ENCODE measurements at places on chromosomes 2 and 18. TPM values are rescaled to one million over a fixed set of nuclear protein-coding genes. Genes with fewer than 3 reads are reported as not detected.

ACMSD gene
- 0.46 TPM for polyA plus RNA-seq

ASPRV1 gene
- polyA plus RNA-seq: 1.6 TPM

PDE11A gene
- 1.7 TPM for polyA plus RNA-seq

GPR35 gene
- 1.9 TPM for polyA plus RNA-seq

RNF144A gene
- polyA plus RNA-seq: 6.3 TPM

SERPINB3 gene
- not detected for polyA plus RNA-seq

EIF5B gene
- 23.0 TPM for polyA plus RNA-seq

HES6 gene
- polyA plus RNA-seq: 11.2 TPM

DNA sequence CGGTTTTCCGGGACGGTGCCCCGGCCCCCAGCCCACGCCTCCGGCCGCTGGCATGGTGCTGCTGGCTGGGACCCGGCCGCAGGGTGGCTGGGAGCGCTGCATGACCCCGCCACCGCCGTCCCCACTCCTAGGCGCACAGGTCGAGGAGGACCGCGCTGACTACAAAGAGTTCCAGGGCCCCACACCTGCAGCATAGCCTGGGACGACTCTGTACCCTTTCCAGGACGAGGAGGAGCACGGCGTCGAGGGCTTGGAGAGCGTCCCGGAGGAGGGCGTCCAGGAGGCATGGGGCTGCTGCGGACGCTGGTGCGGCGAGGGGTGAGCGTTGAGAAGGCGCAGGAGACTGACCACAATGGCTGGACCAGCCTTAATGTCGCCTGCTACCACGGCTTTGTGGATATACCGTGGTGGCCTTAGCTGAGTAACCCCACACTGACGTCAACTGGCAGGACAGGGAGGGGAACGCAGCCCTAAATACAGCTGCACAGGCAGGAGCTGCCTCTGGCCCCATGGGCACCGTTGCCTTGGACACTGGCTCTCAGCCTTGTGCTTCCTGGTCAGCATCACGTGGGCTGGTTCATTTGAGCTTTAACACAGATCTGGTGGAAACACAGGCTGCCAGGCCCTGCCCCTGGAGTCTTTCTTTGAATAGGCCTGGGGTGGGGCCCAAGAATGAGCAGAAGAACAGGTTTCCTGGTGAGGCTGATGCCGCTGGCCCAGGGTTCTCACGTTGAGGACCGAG, 40.9 kb upstream of the TRIM43B start:
- H3K27ac ChIP-seq: no peak overlapping the region
- H3K4me1 ChIP-seq: no peaks in the 10 kb centered on the region
- H3K36me3 ChIP-seq: no peaks in the 10 kb centered on the region

- H3K36me3 ChIP-seq: no peaks in the 10 kb centered on the region
- H3K27ac ChIP-seq: no peak overlapping the region
- no peaks in the 10 kb centered on the region for H3K4me1 ChIP-seq
- H3K27me3 ChIP-seq: no peaks in the 10 kb centered on the region
- no peak overlapping the region for H3K4me3 ChIP-seq
- no peak for DNase-seq
These were observed 1284.9 kb upstream of the LRRTM1 start for GRCh38 chr2:81589406-81589805.

- no peak for DNase-seq
- H3K4me3 ChIP-seq: no peak overlapping the region
- H3K27me3 ChIP-seq: peaks cover 55% of the 10 kb centered on the region
- H3K27ac ChIP-seq: no peak overlapping the region
These were observed 107.5 kb downstream of the TMEM18 start for GRCh38 chr2:569681-570080.

GRCh38 chr2:177893880-177894279, 178.7 kb downstream of the PDE11A start:
- H3K4me1 ChIP-seq: peaks cover 15% of the 10 kb centered on the region
- H3K4me3 ChIP-seq: no peak overlapping the region
- no peak for DNase-seq
- no peaks in the 10 kb centered on the region for H3K36me3 ChIP-seq
- H3K27me3 ChIP-seq: no peaks in the 10 kb centered on the region

DNA sequence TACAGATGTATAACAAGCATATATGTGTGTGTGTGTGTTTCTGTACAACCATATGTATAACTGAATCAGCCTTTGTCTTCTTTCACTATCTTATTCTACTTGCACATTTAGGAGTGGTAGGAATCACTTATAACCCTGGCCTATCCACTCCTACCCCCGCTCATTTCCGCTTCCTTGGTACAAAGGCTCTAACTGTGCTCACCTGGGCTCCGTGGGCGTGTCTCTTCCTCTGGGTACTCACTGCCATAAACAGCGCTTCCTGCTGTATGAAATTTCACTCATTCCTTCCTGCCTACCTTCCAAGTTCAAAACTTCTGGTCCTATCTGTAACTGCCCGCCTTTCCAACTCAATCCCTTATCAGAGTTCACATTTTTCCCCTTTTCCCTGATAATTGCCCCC, 815.5 kb downstream of the EPHA4 start:
- no peaks in the 10 kb centered on the region for H3K36me3 ChIP-seq
- peaks cover 12% of the 10 kb centered on the region for H3K4me1 ChIP-seq

- DNase-seq: no peak
- H3K4me1 ChIP-seq: no peaks in the 10 kb centered on the region
- H3K27me3 ChIP-seq: no peaks in the 10 kb centered on the region
- no peak overlapping the region for H3K4me3 ChIP-seq
These were observed 48.8 kb downstream of the SPP2 start for GRCh38 chr2:234099266-234099665.

- no peak overlapping the region for H3K27ac ChIP-seq
- H3K36me3 ChIP-seq: no peaks in the 10 kb centered on the region
- H3K27me3 ChIP-seq: no peaks in the 10 kb centered on the region
- no peaks in the 10 kb centered on the region for H3K4me1 ChIP-seq
- H3K4me3 ChIP-seq: no peak overlapping the region
These were observed 25.0 kb upstream of the FAHD2A start for GRCh38 chr2:95377216-95378123.

- H3K27me3 ChIP-seq: no peaks in the 10 kb centered on the region
These were observed 17.5 kb upstream of the DPP4 start for GRCh38 chr2:162091325-162092007.

DNA sequence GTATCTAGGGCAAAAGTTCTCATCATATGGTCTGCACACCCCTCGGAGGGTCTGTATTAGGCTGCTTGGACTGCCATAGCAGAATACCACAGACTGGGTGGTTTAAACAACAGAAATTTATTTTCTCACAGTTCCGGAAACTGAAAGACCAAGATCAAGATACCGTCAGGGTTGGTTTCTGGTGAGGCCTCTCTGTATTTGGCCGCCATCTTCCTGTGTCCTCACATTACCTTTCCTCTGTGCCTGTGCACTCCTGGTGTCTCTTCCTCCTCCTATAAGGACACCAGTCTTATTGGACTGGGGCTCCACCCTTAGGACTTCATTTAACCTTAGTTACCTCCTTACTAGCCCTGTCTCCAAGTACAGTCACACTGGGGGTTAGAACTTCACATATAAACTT, 132.5 kb downstream of the NCOA1 start:
- no peak for DNase-seq
- H3K4me3 ChIP-seq: no peak overlapping the region
- H3K36me3 ChIP-seq: no peaks in the 10 kb centered on the region
- no peak overlapping the region for H3K27ac ChIP-seq
- no peaks in the 10 kb centered on the region for H3K27me3 ChIP-seq
- peaks cover 4% of the 10 kb centered on the region for H3K4me1 ChIP-seq

- no peak for DNase-seq
- H3K27ac ChIP-seq: peak overlapping the region; percentile 67
- no peak overlapping the region for H3K4me3 ChIP-seq
- H3K27me3 ChIP-seq: no peaks in the 10 kb centered on the region
- no peaks in the 10 kb centered on the region for H3K36me3 ChIP-seq
These were observed 655 bp downstream of the NOSTRIN start for GRCh38 chr2:168802859-168803725.

GRCh38 chr18:22346401-22346952, 71.2 kb downstream of the CTAGE1 start:
- peaks cover 55% of the 10 kb centered on the region for H3K4me1 ChIP-seq
- H3K4me3 ChIP-seq: peak overlapping the region; percentile 47

GRCh38 chr2:29841386-29842004, 79.9 kb downstream of the ALK start:
- no peaks in the 10 kb centered on the region for H3K4me1 ChIP-seq
- DNase-seq: peak; percentile 42
- H3K36me3 ChIP-seq: no peaks in the 10 kb centered on the region

DNA sequence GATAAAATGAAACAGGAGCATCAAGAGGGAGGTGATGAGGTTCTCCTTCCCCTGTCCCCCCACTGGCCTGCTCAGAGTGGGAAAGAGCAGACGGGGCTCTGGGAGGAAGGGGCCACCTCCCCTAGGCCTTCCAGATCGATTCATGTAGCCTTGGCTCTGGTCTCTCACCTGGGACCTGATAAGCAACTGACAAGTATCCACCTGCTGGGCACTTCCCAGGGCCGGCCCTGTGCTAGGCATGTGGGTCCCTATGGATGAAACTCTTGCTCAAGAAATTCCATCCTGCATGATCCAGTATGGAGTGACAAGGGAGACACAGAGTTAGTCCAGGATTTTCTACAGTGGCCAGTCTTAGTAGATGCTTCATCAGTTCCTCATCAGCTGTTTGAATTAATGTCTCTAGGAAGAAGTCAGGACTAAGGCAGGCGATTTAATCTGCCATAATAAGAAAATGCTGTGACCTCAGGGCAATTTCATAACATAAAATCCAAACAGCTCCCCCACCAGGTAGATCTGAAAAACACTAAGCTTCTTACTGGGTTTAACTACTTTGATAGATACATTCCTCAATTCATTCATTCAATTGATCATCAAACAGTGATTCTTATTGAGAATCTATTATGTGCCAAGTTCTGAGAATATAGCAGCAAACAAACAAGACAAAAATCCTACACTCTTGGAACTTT, 44.7 kb upstream of the ZFP36L2 start:
- H3K27me3 ChIP-seq: no peaks in the 10 kb centered on the region
- DNase-seq: no peak
- no peaks in the 10 kb centered on the region for H3K36me3 ChIP-seq
- H3K4me1 ChIP-seq: peaks cover 35% of the 10 kb centered on the region
- no peak overlapping the region for H3K4me3 ChIP-seq
- H3K27ac ChIP-seq: no peak overlapping the region

DNA sequence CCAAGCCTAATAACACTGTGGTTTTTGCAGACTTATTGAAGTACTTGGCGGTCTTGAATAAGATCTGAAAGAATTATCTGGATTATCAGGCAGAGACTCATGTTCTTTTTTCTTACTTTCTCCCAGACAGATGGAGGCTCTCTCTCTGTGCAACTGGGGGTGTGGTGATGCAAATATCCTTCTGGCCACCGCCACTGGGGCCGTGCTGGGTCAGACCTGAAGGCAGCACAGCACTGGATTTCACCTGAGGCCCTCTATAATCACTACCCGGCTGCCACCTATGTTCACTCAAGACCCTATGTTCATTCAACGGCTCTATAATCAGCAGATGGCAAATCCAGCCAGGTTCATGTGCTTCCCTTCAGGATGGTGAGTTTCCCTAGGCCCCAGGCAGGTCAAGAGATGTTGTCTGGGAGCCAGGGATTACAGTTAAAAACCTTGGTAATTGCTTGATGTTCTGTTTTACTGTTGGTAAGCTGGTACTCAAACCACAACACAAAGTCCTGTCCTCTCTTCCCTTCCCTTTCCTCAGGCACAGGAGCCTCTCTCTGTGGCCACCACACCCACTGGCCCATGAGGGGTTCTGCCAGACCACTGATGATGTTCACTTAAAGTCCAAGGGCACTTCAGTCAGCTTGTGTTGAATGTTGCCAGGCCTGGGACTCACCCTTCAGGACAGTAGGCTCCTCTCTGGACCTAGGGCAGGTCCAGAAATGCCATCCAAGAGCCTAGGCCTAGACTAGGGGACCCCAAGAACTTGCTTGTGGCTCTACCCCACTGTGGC, 205.3 kb upstream of the GCFC2 start:
- peaks cover 5% of the 10 kb centered on the region for H3K4me1 ChIP-seq
- H3K27me3 ChIP-seq: no peaks in the 10 kb centered on the region
- no peak for DNase-seq
- H3K36me3 ChIP-seq: no peaks in the 10 kb centered on the region

DNA sequence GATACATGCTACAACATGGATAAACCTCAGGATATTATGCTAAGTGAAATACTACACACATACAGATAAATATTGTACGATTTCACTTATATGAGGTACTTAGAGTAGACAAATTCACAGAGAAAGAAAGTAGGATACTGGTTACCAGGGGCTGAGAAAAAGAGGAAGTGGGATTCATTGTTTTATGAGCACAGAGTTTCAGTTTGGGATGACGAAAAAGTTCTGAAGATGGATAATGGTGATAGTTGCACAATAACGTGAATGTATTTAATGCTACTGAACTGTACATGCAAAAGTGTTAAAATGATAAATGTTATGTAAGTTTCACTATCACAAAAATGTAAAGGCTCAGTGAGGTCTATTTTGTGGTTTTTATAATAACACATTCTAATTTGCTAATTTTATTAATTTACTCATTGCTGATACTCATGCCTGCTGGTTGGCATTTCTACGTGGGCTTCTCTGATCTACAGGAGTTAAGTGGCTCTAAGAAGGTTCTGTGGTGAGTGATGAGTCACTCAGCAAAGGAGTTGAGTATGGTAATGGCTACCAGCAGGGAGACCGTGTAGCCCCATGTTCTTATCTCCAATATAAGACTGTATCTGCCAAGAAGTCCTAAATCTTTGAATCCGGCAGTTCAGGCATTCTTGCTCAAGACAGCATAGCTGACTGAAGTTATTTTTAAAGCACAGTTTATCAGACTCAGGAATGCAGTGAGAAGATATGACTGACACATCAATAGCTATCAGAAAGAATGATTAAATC, 41.1 kb downstream of the UPP2 start:
- no peaks in the 10 kb centered on the region for H3K27me3 ChIP-seq
- H3K4me3 ChIP-seq: no peak overlapping the region
- no peaks in the 10 kb centered on the region for H3K36me3 ChIP-seq
- H3K27ac ChIP-seq: no peak overlapping the region
- no peak for DNase-seq

- H3K36me3 ChIP-seq: no peaks in the 10 kb centered on the region
- H3K4me3 ChIP-seq: no peak overlapping the region
- no peak for DNase-seq
These were observed 8.0 kb upstream of the SF3B1 start for GRCh38 chr2:197442857-197443256.

GRCh38 chr18:31579375-31579774, 12.3 kb upstream of the TTR start:
- no peak overlapping the region for H3K4me3 ChIP-seq
- H3K36me3 ChIP-seq: no peaks in the 10 kb centered on the region
- H3K27me3 ChIP-seq: no peaks in the 10 kb centered on the region
- H3K4me1 ChIP-seq: no peaks in the 10 kb centered on the region
- DNase-seq: no peak
- no peak overlapping the region for H3K27ac ChIP-seq

- H3K27ac ChIP-seq: no peak overlapping the region
- no peak for DNase-seq
- peaks cover 8% of the 10 kb centered on the region for H3K4me1 ChIP-seq
- no peak overlapping the region for H3K4me3 ChIP-seq
- no peaks in the 10 kb centered on the region for H3K27me3 ChIP-seq
These were observed 168.2 kb downstream of the ZEB2 start for GRCh38 chr2:144351687-144352086.

GRCh38 chr2:238790833-238791230, 57.1 kb upstream of the TWIST2 start:
- no peaks in the 10 kb centered on the region for H3K36me3 ChIP-seq
- no peaks in the 10 kb centered on the region for H3K27me3 ChIP-seq
- H3K4me3 ChIP-seq: no peak overlapping the region

GRCh38 chr2:18440777-18441176, 119.7 kb downstream of the RDH14 start:
- H3K4me3 ChIP-seq: no peak overlapping the region
- H3K27ac ChIP-seq: no peak overlapping the region
- H3K27me3 ChIP-seq: no peaks in the 10 kb centered on the region
- DNase-seq: no peak
- H3K36me3 ChIP-seq: no peaks in the 10 kb centered on the region
